ENCODE measurements at places on chromosomes 5 and 9.
A peak's percentile ranks its signal among the peaks of the same experiment; 100 is the strongest.

- no peak for DNase-seq
Measured at GRCh38 chr5:17216974-17217492, 398 bp upstream of the BASP1 start.

- no peak for DNase-seq
Measured at GRCh38 chr5:148403344-148403743, 19.6 kb downstream of the FBXO38 start.

GRCh38 chr9:112119225-112120029 lies 55.7 kb downstream of the SUSD1 start:
- DNase-seq, result no peak

DNA sequence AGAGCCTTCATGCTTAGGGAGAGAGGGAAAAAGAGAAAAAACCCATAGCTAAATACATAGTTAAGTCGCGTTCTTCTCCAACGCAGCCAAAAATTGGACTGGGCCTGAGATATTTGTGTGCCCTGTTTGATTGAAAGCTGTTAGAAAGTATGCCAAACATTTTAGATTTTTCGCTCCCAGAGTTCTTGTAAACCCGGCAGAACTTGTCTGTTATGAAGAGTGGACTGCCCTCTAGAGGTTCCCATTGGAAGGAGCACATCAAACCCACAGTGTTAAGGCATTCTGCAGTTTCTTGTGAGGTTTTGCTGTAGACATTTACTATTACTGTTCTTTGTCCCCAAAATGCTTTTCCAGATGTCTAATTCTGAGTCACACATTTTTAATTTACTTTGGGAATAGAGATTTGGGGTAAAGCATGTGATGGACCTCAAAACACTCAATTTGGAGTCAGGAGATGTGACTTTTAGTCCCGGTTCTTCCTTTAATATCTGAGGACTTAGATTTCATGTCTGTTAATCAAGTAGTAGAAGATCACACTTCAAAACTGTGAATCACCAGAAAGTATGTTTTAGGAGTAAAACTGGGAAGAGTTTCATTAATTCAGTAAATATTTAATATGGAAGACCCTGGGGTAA lies 96.6 kb downstream of the PCSK1 start:
- DNase-seq, result peak; percentile 6

DNA sequence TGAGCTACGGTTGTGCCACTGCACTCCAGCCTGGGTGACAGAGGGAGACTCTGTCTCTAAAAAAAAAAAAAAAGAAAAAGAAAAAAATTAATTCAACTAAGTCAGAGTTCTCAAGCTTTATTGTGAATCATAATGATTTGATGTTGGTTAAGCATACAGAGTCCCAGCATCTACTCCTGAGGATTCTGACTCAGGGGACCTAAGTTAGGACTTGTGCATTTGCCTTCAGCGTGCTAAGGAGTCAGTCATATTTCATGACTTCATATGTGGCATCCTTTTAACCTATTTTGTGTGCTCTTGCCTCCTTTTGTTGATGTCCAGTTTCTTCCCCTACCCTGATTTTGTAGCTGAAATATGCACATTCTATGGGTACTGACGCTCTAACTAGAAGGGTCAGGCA lies 2.9 kb downstream of the MYOZ3 start:
- DNase-seq, result no peak

DNA sequence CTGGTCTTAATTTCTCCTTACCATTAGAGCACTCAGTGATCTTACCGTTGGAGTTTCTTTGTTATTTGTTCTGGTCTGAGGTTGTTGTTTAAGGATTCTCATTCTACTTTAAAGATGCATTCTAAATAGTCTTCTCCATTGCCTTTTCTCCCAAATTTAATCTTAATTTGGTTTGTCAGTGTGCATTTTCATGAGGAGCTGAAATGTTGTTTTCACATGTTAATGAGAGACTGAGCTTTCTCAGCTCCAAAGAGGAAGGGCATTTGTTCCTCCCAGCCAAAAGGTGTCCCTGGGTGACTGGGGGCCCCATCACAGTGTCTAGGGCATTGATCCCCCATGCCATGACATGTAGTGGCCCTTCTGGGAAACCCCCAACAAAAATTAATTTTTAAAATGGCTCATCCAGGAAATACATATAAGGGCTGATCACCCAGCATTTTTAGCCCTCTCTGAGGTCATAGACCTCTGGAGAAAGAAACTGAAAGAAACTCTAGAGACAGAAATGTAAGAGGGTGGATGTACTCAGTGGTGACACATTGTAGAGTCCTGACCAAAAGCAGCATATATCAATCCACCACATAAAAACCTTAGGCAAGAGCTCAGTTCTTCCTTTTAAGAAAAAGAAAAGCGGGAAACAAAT lies 240.4 kb upstream of the RAI14 start:
- DNase-seq, result no peak

GRCh38 chr5:179585941-179586401 lies 35.6 kb downstream of the RUFY1 start:
- no peak for DNase-seq

DNA sequence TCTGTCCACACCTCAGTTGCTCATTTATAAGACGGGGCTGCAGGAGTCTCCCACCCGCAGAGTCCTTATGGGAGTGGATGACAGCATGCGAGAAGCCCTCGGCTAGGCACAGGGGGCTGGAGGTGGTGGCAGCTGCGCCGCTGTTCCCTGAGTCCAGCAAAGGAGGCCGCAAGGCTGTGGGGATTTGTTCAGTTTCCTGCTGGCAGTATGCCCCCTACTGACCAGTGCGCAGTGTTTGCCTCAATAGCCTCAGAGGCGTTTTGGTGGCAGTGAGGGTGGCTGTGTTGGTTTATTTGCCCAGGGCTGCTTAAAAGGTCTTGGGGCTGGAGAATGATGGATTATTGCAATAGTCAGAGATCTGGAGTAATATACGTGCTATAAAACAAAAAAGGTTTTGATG lies 176.3 kb upstream of the OTULINL start:
- DNase-seq, result no peak

- DNase-seq, result no peak
Measured at GRCh38 chr9:82117026-82117811, 128.6 kb downstream of the SPATA31D1 start.

DNA sequence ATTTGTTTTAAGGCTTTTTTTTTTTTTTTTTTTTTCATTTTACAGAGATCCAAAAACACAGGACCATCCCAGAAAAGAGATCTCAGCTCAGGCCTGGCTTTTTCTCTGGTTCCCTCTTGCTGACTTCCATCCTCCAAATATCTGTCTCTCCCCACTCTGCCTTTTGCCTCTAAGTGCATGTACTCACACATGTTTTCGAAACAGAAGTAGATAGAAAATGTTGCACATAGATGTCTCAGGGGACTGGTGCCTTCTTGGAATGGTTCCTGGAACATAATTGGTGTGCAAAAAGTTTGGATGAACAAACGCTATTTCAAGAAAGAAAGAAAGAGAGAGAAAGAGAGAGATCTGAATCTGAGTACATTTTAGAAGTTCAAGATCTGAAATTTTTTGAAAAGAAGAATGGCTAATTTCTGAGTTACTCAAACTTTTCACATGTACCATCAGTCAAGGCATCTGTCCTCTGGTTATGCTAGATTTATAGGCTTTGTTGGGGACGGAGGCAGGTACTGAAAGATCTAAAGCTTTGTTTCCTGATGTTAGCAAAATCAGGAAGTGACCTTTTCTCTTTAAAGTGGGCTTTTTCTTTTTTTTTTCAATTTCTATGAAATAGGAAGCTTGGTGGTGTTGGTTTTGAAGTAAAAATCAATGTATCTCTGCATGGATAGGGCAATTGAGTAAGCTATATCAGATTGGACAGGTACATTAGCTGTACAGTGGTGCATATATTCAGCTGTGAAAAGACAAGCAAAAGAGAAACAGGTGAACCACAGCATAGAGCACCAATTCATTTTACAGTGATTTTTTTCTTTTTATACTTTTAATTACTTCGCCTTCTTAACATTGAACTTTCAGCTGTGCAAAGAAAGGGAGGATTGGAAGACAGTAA lies 8.5 kb upstream of the TNFSF8 start:
- DNase-seq, result no peak

GRCh38 chr9:80061940-80062339 lies 490.2 kb downstream of the TLE4 start:
- no peak for DNase-seq
